NCI-H187 (cell line): ENCODE measurements at places on chromosomes 7 and 10.

DNA sequence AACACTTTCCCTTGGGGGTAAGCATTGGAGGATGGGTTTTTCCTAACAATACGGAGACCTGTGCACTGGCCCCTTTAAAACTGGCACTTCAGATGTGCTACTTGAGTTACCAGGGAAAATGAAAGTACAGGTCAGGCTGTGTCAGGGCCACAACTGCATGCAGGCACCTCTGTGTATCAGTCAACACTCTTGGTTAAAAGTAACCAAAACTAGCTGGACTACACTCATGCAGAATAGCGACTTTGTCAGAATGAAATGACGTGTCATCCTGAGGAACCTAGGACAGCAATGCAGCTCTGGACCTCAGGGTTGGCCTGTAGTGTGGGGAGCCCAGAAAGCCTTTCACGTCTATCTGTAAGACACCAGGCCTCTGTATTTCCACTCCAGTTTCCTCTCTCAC, 33.8 kb upstream of the SMKR1 start:
- DNase-seq: no peak

DNA sequence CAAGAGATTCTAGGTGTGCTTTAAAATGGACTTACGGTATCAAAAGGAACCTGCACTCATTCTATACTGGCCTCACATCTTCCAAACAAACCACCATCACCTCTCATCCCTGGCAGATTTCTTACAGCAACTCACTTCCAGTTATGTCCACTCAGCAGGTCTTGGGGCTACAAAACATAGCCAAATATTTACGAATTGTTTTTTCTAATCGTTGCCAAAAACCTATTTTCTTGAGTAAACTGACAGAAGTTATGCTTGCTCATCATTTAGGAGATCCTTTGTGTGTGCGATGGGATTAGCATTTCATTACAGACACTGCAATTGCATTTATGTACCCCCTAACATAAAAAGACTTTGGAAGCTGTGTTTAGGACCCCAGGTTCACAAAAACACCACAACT, 2.7 kb downstream of the KCNMA1 start:
- no peak for DNase-seq

GRCh38 chr7:51141451-51142003, 175.1 kb downstream of the COBL start:
- DNase-seq: no peak

DNA sequence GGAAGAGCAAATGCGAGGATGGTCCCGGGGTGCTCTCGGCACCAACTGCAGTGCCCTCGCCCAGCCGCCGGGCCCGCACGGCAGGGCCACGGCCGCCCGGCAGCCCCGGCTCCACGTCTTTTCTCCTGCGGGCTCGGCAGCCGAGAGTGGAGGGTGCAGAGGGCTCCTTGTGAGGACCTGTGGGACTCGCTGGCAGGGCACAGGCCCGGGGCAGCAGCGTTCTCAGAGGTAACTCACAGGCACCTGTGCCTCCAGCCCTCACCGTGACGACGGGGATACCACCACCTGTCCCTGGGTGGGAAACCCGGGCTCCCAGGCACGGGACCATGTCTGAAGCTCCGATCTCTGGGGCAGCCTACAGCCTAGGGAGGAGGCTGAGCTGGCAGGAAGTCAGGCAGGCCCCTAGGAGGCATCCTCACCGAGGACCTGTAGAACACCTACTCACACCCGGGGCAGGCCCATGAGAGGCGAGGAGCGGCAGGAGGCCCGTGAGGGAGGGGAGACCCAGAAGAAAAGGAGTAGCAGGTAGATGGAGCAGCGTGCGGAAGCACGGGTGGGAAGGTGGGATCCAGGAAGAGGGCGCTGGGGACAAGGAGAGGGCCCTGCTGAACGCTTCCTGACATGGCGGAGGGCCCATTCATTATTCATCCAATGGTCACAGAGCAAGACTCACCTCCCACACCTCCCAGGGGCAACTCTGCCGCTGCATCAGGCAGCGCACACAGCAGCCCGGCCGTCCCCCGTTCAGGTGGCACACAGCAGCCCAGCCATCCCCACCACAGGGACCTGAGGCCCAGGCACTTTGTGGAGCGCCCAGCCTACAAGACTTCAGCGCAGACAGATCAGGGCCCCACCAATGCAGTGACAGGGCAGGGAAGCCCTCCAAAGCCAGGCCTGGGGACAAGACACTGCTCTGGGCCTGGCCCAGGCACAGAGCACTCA, 244.9 kb downstream of the MAD1L1 start:
- no peak for DNase-seq

- DNase-seq: no peak
Observed at GRCh38 chr10:121904888-121905287, 22.9 kb downstream of the ATE1 start.

- DNase-seq: peak; percentile 77
Observed at GRCh38 chr7:128005117-128005516, 26.1 kb downstream of the LRRC4 start.

DNA sequence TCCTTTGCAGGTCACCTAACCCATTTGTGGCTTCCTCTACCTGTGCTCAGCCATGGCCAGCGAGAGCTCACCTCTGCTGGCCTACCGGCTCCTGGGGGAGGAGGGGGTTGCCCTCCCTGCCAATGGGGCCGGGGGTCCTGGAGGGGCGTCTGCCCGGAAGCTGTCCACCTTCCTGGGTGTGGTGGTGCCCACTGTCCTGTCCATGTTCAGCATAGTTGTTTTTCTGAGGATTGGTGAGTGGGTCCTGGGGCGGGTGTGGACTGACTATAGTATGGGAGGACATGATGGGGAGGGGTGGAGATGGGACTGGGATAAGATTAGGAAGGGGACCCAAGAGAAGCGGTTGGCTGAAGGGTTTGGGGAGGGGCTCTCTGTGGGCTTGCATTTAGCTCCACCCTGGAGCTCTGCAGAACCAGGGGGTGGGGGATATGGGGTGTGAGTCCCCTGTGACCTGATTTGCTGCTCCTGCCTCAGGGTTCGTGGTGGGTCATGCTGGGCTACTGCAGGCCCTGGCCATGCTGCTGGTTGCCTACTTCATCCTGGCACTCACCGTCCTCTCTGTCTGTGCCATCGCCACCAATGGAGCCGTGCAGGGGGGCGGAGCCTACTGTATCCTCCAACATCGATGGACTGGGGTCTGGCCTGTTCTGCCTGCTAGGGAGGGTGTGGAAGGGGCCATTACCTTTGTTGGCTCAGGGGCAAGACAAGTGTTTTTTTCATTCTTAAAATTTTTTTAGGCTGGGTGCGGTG, 1.8 kb downstream of the SLC12A9 start:
- no peak for DNase-seq

DNA sequence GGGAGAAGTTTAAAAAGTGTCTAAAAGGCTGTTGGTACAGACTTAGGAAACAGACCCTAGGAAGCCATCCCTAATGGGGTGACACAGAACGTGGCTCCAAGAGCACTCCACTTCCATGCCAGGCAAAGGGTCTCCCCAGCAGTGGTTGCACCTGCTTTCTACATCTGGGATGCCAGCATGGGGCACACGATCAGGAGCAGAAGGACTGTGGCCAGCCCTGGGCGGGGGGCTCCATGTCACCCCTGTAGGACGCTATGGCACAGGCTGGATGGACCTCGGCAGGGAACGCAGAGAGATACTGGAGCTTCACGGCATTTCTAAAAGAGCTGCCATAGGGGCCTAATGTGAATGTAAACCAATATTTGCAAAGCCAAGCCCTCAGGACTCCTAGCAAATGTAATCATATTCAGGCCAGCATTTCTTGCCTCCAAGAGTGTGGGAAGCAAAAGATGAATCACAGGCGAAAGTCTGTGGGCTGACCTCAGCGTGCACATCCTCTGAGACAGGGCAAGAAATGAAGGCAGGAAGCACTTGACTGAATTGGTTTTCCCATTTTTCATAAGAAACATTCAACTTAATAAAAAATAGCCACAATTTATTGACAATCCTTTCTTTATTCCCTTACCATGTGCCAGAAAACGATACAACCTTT, 93.9 kb downstream of the ATXN7L1 start:
- no peak for DNase-seq

GRCh38 chr7:106418094-106418493, 133.3 kb upstream of the NAMPT start:
- no peak for DNase-seq

DNA sequence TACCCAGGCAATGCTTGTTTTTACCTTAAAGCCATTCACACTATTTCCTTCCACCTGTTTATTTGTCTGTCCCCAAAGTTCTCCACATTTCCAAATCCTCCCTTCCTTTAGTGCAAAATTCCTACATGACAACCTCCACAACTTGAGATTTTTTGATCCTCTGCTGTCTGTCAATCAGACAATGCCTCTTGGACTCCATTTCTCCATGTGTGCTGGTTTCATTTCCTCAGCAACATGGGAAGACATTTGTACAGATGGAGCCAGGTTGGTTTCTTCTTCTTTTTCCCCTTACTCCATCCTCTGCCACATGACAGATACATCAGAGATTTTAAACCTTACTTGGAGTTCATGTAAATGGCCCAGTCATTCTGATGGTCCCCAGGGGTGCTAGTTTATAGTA, 19.1 kb upstream of the GIMAP2 start:
- DNase-seq: no peak

DNA sequence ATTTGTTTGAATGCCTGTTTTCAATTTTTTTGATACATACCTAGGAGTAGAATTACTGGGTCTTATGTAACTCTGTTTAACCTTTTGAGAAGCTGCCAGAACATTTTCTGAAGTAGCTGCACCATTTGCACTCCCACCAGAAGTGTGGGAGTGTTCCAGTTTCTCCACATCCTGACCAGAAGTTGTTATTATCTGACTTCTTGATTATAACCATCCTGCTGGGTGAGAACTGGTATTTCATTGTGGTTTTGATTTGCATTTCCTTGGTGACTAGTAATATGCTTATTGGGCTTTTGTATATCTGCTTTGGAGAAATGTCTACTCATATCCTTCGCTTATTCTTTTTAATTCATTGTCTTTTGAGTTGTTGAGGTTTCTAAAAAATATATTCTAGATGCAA, 117.2 kb upstream of the GLCCI1 start:
- no peak for DNase-seq

DNA sequence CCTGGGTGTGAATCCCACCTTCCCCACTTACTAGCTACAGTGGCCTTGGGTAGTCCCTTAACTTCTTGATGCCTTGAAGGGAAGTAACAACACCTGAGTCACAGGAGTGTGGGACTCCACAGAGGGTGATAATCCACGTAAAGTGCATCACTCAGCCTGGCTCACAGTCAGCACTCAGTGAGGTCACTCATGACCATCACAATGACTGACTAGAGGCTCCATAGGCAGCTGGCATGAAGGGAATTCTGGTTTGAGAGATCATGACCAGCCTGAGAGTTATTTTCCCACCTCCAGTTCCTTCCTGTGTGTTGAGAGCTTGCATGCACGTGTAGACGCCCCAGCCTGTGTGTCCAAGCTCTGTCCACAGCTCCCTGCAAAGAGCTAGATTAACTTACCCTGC, 34.8 kb downstream of the NEUROG3 start:
- no peak for DNase-seq

GRCh38 chr10:132667342-132668047, 118.5 kb downstream of the NKX6-2 start:
- DNase-seq: no peak

DNA sequence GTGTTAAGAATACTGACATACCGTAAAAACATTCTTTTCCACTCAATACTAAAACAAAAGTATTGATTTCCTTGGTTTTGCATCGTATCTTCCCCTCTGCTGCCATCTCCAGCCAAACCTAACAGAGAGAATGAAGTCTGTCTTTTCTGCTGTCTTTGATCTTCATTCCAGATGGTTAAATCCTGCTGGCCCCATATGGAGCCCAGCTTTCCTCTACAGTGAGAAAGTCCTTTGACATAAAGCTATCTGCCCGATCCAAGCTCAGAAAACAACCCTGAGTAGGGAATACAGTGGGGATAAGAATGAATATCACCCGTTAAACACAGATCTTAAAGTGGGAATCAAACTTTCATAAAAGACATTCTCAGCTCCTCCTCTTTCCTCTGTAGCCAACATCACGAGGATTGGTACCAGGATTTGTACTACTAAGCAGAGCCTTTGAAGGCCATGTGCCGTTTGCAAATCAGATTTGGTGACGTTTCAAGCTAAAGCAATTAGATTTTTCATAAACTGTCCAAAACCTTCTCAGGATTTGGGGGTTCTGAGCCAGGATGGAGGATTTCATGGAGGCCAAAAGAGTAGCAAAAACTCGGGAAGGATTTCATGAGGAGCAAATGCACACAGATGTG, 30.8 kb upstream of the GPAM start:
- DNase-seq: no peak

- no peak for DNase-seq
Observed at GRCh38 chr10:105146436-105146835, 505.3 kb downstream of the SORCS3 start.

- DNase-seq: no peak
Observed at GRCh38 chr7:76011442-76011861, 17.1 kb upstream of the TMEM120A start.

DNA sequence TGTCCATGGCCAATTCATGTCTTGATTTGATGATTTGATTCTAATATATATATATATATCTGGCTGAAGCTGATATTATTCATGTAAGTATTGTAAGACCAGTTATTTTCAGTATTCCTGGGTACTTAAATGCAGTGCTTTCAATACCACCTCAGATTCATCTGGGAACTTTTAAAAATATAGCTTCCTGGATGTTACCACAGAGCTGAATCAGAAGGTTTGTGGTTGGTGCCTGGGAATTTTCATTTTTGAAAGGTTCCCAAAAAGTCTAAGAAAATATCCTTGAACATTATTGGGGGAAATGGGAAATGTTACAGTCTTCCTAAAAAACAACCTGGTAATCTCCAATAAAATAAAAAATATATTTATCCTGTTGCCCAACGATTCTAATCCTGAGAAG, 10.7 kb upstream of the PPP3CB start:
- no peak for DNase-seq

GRCh38 chr7:26237035-26237807, 35.7 kb downstream of the CBX3 start:
- no peak for DNase-seq

DNA sequence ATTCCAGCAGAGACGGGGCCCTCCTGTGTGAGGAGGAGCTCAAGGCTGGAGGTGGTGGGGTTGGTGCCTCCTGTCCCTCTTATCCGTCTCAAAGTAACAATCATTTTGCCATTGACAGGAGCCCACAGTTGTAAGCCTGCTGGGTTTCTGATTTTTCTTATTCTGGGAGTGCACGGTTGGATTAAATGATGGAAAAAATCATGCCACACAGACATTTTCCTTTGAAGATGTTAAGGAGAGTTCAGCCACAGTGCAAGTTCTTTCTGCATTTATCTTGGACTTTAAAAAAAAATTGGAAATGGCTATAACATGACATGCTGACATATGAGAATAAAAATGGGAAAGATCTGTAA, 8.4 kb upstream of the LYZL1 start:
- no peak for DNase-seq
